Mucosa of descending colon (tissue), 3 donors: ENCODE measurements at places on chromosomes 1 and 21. TPM values are rescaled to one million over a fixed set of nuclear protein-coding genes. Genes with fewer than 3 reads are reported as not detected.
A peak's percentile ranks its signal among the peaks of the same experiment; 100 is the strongest.

GRCh38 chr1:75791022-75791421 is 5.0 kb downstream of the RABGGTB start:
- DNase-seq: no peak

DNA sequence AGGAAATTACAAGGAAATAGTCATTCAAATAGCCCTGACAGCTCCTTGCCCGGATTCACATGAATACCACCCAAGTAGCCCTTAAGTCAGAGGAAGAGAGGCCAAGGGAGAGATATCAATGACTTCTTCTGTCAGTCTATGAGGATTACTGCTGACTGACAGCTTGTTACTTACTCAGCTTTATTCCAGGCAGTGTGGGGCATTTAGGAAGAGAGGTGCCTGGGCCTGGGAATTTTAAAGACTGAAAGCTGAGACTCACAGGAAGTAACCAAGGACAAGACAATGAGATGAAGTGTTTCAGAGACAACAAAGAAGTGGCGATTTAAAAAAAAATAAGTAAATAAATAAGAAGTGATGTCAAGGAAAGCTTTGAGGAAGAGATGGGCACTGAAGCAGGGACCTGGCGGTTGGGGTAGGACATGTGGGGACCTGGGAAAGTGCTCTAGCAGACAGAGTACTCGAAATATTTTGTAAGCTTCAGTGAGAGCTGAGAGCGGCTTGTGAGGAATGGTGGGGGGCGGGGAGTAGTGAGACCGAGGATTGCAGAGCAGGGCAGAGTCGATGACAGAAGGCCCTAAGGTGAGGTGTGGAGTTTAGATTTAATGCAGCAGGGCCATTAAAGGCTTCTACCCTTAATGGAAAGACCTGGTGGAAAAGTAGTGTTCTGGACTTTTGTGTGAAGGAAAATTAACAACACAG is 58.9 kb downstream of the ST3GAL3 start:
- DNase-seq: no peak

- DNase-seq: no peak
Observed at GRCh38 chr1:161494091-161494735, 11.0 kb upstream of the FCGR2A start.

DNA sequence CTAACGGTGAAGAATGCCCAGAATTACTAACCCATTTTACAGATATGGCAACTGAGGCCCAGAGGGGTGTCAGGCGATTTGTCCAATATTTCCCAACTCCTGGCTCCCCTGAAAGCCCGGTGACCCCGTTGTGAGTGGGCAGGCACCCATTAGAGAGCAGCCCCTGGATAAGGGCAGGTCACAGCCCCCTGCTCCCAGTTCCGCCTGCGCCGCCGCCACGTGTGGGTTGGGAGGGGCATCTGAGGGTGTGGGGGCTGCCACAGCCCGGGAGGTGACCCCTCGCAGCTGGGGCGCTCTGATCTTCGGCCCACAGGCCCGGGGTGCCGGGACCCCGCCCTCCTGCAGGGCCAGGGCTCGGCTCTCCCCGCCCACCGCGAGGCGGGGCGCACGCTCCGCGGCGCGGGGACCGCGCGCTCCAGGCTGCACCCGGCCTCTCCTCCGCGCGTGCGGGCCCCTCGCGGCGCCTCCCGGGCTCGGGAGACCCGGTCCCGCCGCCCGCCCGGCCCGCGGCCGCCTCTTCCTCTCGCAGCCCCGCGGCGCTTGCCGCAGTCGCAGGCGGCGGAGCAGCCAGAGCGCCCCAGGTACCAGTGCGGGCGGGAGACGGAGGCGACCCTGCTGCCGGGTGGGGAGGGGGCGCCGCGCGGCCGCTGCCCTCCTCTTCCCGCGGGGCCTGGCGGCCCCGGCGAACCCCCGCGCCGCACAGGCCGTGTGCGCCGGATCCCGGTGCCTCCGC is at the start of gene HTR6:
TSS of gene HTR6 (plus strand) at position 423 of the 733 bp plus-strand sequence. CDS start 879 bp downstream, outside the sequence.
- DNase-seq: no peak

GRCh38 chr1:105399716-105400115 is 1650.0 kb downstream of the AMY1C start:
- no peak for DNase-seq

GRCh38 chr1:228063251-228064191 is 19.0 kb upstream of the ARF1 start:
- peak; percentile 40 for DNase-seq

GRCh38 chr21:42556960-42557359 is 43.3 kb downstream of the SLC37A1 start:
- DNase-seq: no peak

DNA sequence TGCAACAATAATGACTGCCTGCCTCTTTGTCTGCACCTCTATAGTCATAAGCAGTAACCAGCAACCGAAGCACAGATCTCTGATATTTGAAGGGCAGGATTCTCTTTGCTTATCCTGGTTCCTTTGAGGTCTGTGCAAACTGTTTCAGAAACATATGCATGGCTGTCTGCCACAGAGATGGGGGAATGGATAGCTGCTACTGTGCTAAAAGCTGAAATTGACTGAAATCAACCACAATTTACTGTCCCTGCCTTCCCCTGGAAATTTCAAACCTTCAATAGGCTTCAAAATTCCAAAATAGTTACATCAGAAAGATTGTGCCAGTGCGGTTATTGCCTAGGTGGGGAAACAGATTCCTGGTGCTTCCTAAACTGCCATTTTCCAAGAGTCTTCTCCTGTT is 136.8 kb upstream of the GORAB start:
- DNase-seq: no peak

- DNase-seq: no peak
Observed at GRCh38 chr21:28974531-28975227, 18.0 kb downstream of the LTN1 start.

DNA sequence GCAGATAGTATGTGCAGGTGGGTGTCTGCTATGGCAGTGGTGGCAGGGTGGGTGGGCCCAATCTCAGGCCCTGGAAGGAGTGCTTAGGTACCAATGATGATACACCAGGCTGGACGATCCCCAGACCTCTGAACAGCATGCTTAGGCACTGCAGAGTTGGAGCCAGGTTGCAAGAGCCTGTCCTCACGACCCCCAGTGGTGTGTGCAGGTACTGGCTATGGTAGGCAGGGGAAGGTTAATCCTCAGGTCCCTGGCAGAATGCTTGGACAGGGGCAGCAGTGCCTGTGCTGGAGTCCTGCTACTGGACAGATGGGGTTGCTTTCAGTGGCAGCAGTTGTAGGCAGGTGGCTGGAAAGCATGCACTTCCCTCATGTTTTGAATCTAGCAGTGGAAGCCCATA is 100.5 kb upstream of the NEK7 start:
- no peak for DNase-seq

The CR1L gene
- not detected for total RNA-seq

DNA sequence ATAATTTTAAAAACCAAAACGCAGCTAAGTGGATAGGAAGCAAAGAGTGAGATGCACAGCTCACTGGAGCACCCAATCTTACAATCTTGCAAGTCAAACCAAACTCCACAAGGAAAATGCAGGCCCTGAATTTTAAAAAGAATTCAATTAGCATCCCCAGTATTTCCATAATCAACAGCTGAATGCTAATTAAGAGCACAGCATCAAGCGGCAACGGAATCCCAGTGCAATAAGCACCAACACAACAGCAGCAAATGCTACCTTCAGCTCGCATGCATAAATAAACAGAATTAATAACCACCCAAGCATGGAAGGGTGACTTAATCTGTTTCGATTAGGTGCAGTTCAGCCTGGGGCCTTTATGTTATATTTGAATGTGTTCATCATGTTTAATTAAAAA is 142.9 kb downstream of the SLC45A1 start:
- DNase-seq: no peak

DNA sequence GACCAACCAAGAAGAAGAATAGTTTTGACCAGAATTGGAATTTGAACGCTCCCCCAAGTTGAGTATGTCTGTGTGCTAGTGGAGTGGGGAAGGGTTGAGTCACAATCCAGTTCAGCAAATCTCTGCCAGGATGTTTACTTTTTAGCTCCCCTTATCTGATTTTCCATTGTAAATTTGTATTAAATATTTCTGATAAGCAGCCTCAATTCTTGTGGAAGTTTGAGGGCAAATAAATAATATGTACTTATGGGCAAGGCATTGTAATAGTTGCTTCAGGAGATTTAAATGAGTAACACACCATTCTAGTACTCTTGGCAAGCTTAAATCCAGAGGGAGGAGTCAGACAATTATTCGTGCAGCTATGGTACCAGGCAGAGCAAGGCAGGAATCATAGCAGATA is 14.4 kb downstream of the CXADR start:
- DNase-seq: no peak

- no peak for DNase-seq
Observed at GRCh38 chr1:116478621-116479020, 92.2 kb downstream of the CD58 start.

- no peak for DNase-seq
Observed at GRCh38 chr21:16571594-16571993, 841.8 kb downstream of the USP25 start.

GRCh38 chr1:91564888-91565701 is 64.4 kb downstream of the CDC7 start:
- DNase-seq: no peak

DNA sequence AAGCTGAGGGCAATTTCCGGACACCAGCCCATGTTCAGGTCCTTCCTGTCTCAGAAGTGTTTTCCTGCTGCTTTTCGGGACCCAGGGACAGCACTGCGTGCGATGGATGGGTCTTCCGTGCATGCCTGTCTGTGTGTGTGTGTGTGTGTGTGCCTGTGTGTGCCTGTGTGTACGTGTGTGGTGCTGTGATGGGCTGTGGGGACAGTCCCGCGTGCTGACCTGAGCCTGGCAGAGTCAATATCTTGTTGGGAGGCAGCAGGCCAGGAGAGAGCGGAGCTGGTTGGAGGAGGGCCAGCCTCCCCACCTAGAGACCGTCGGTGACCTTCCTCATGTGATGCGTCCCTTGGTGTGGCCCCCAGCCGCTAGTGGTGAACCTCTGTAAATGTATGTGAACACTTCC is 13.7 kb downstream of the SKI start:
- DNase-seq: no peak

DNA sequence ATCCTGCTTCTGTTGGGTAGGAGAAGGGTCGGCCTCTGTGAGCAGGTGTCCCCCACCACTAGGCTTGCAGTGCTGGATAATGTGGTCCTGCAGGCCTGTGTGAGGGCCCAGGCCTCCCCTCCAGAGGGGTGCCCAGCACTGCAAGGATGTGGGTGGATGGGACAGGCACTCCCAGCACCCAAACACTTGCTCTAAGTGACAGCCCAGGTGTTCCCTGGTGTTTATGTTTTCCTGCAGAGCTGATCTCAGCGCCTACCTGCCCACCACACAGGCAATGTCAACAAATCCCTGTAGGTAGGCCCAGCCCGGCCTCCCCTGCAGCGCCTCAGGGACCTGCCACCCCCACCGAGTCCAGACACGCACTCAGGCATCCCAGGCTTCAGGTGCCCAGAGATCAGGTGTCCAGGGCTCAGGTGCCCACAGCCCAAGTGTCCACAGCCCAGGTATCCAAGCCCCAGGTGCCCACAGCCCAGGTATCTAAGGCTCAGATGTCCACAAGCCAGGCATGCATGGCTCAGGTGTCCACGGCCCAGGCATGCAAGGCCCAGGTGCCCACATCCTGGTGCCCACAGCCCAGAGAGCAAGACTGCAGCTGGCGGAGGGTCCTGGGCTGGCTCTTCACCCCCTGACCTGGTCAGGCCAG is 59.2 kb downstream of the WNT9A start:
- no peak for DNase-seq

GRCh38 chr1:156664767-156665411 is 12.3 kb downstream of the NES start:
- DNase-seq: peak; percentile 67

- no peak for DNase-seq
Observed at GRCh38 chr1:8460132-8460544, 142.2 kb downstream of the SLC45A1 start.

- DNase-seq: no peak
Observed at GRCh38 chr1:84199257-84199656, 55.2 kb downstream of the PRKACB start.

GRCh38 chr1:184150776-184151531 is 99.4 kb downstream of the TSEN15 start:
- DNase-seq: peak; percentile 16
